ENCODE measurements at places on chromosomes 7 and 10. TPM values are rescaled to one million over a fixed set of nuclear protein-coding genes. Genes with fewer than 3 reads are reported as not detected.

The REPIN1 gene
- 120 TPM for polyA plus RNA-seq

The CPA5 gene
- polyA plus RNA-seq, result 0.27 TPM

The PLEKHS1 gene
- not detected for polyA plus RNA-seq

The SORCS1 gene
- polyA plus RNA-seq, result 20.5 TPM

The GALNT17 gene
- polyA plus RNA-seq, result 54.8 TPM

The CALCR gene
- polyA plus RNA-seq, result 0.51 TPM

DNA sequence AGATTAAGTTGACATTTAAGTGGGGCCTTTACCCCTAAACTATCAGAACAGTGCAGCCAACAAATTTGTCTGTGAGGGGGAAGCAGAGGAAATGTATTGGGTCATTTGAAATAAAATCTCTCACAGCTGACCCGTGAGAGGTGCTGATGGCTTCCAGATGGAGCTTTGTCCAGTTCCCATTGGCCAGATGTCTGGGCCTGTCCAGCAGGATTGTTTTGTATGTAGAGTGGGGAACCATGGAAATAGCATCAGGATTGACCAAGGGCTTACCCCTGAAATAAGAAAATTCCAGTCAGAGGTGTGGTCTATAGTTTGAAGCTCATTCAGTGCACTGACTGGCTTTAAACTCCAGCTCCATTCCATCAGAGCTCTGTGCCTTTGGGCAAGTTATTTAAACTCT lies 50.6 kb downstream of the INHBA start:
- H3K27me3 ChIP-seq, result no peaks in the 10 kb centered on the region
- no peak overlapping the region for H3K4me3 ChIP-seq
- no peak for DNase-seq
- H3K4me1 ChIP-seq, result no peaks in the 10 kb centered on the region
- H3K36me3 ChIP-seq, result no peaks in the 10 kb centered on the region

DNA sequence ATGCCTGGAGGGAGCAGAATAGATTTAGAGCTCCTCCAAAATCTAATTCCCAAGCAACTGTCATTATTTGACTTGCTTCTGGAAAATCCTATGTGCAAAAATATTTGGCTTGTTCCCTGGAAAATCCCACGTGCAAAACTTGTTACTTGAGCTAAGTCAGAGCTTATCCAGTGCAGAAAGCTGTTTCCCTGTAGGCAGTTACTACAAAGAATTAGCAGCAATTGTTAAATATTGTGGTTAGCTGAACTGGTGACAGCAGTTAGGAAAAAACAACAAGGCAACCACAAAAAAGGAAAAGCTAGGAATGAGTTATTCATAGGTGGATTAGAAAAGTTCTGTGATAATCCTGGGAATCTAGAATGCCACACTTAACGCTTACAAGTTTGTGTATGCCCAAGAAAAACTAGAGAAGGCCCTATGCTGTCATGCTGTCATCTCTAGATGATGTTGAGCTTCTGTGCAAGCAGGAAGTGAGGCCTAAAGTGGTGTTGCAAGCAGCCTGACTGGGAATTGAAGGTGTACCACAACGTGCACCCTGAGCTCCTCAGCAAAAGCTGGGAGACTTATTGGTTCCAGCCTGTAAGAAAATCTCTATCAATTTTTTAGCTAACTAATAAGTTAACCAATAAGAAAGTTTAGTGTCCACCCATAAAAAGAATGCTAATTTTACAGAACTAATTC lies 738.6 kb upstream of the LRRTM3 start:
- H3K27me3 ChIP-seq, result no peaks in the 10 kb centered on the region
- no peaks in the 10 kb centered on the region for H3K36me3 ChIP-seq
- H3K4me3 ChIP-seq, result no peak overlapping the region
- H3K4me1 ChIP-seq, result no peaks in the 10 kb centered on the region
- no peak for DNase-seq
